ENCODE measurements at places on chromosomes 2 and 18.
A peak's percentile ranks its signal among the peaks of the same experiment; 100 is the strongest.

DNA sequence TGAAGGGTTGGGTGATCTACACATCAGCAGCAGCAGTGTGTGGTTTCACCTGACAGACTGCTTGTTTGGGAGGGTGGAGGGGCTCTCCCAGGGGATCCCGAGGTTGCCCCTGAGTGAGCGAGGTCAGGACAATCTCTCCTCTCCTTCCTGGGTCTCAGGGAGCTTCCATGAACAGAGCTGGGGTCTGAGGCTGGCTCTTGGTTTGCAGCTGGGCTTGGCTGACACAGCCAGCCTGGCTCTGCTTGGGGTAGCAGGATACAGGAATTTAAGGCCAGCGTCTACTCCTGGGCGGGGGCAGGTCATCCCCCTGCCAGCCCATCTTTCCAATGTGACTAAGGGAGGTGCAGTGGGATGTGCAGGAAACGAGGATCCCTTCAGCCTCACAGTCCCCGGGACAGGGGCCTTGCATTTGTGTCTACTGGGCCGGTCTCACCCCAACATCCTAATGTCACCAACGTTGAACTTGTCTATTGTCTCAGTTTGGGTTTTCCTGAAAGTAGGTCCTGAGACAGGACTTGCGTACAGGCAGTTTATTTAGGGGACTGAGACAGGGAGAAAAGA lies 262.6 kb upstream of the HDAC4 start:
- no peak for DNase-seq

DNA sequence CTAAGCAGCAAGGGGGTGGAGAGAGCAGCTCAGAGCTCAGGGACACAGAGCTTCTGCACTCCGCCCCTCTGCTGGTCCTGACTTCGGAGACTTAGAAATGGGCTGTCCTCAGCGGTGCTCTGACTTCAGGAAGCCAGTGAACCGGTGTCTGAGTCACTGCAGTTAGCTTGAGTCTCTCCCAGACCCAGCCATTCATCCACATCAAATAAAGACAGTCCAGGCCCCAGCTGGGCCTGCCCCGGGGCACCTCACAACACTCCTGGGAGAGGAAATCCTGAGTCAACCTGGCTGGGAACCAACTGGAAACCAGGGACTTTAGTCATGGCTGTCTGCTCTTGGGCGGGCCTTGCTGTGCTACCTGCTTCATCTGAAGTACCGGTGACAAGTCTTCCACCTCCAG lies 5.4 kb upstream of the ITGB6 start:
- DNase-seq, result no peak

GRCh38 chr2:166671235-166671634 lies 177.2 kb upstream of the SCN7A start:
- DNase-seq, result no peak

DNA sequence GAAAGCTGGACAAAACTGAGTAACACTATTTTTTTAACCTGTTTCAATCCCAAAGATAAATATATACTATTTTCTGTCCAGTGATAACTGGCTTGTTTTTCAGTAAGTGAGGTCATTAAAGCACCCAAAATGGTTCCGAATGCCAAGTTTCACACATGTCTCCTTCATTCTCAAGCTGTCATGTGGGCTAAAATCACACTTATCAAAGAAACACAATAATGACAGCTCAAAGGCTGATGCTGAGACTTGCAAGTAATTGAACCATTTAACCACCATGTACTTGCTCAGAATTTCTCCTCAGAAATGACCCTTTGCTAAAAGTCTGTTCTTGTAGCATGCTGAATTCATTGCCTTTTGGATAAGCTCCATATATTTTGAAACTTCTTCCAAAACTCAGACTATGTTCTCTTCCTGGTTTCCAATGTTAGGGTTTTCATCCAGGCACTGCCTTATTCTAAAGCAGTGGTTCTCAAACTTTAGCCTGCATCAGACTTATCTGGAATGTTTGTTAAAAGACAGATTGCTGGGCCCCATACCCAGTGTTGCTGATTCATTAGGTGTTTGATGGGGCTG lies 149.8 kb downstream of the VWC2L start:
- no peak for DNase-seq

- peak; percentile 79 for DNase-seq
These were observed at the start of gene CCDC141 for GRCh38 chr2:179049546-179050311. TSS of gene CCDC141 (minus strand) at chr2:179050137. CDS start at chr2:179049941, 196 bp downstream.

GRCh38 chr2:166917415-166917814 lies 29.1 kb downstream of the XIRP2 start:
- no peak for DNase-seq

Measured in CD4-positive, CD25-positive, alpha-beta regulatory T cell (primary cell).